ENCODE measurements at places on chromosomes 1 and 21.
A peak's percentile ranks its signal among the peaks of the same experiment; 100 is the strongest.

DNA sequence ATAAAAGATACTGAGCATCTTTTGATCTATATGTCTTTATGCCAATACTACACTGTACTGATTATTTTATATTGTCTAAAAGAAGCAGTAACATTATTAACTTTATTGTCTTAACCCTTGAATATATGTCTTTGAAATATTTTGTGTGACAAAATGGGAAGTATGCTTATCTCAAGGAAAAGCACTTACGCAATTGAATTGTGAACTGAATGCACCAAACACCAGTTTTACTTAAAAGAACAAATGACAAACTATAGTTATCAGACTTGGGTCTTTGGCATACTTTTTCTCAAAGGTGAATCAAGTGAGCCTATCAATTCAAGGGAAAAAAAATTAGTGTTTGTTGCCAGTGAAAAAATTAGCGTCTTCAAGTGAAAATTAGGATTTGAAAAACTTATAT is 9.2 kb upstream of the SLC6A9 start:
- DNase-seq, result no peak

DNA sequence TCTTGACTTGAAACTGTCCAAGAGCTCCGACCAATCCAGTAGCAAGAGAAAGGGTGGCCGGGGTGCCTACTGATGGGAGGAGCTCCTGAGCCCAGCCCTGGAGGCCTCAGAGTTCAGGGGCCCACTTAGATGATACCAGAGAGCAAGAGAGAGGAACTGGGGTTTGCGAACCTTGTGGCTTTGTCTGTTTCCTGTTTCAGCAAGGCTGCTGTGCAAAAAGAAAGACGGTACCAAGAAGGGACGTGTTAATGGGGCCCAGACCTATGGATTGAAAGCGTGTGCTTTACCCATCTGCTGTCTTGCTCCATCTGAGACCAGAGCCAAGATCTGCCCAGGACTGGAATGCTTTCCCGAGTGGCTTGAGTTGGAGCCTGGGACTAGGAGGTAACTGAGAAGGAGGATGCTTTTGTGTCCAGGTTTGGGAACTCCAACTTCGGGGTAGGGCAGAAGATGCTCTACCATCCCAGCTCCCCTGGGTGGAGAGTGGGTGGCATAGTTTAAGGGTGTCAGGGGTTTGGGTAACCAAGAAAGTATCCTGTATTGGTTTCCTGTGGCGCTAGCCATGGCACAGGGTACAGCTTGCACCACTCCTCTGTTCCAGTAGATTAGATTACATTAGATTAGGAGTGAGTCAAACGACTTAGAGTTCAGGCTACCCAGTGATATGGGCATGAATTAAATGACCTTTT is at the start of gene TRAF3IP3:
Gene TRAF3IP3, plus strand, starts transcription at position 128 of the 689 bp plus-strand sequence. CDS start 3,987 bp downstream, outside the sequence.
- DNase-seq, result peak; percentile 74

DNA sequence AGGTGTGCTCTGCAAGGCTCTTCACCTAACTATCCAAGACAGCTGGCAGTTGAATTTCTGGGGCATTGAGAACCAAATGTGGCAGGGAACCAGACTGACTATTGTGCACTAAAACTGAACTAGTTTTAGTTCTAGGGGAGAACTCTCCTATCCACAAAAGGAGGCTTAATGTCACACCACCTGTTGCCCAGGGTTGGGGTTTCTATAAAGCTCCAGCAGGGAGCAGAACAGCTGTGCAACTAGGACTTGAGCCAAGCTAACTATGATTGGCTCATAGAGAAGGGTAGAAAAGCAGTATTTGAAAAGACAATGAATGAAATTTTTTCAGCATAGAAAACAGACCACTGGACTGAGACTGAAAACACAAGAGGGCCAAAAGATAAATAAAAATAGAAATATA is 53.3 kb upstream of the FGGY start:
- no peak for DNase-seq

DNA sequence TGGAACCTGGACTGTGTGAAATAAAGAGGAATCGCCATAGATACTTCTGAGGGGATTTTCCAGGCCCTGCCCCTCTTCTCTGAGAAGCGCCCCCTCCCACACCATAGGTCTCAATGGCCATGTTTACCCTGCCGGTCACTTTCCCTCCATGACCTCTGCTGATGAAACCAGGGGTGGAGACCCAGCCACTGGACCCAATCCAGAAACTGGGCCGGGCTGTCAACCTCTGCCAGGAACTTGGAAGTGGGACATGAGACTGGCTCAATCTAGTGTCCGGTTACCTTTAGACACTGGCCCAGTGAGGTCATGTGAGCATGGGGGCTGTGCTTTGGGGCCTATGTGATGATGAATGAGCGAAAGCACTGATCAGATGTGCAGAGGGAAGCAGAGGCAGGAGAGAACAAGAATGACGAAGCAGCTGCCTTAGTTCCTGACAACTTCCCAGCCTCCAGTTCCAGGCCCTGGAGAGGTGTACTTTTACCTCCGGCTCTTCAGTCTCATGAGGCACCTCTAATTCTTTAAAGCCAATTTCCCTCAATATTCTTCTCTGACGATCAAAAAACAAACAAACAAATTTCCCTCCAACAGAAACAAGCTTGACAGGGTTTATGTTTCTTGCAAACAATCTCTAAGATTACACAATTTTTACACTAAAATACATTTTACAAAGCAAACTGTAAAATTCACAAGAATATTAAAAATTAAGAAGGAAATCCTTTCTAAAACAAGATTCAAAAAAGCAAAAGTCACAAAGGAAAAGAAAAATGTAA is 4.9 kb downstream of the ASAP3 start:
- no peak for DNase-seq

DNA sequence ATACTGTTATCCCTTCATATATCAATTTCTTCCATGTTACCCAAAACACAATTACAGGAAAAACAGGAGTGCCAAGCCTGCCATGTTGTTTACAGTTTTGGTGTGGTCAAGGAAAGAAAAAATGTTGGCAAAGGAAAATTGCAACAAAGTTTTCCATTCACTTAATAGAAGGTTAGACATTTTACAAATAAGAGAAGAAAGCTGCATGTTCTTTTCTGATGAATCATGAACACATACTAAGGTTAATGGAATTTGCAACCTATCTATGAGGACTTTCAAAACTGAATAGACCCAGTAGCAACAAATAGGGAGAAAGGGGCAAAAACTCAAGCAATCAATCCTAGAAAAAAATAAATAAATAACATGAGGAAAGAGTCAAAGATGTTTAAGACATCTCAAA is 556.7 kb downstream of the DPYD start:
- DNase-seq, result no peak

- no peak for DNase-seq
These were observed 1.7 kb downstream of the SSX2IP start for GRCh38 chr1:84688463-84689061.

- no peak for DNase-seq
These were observed 6.8 kb upstream of the DYNLT5 start for GRCh38 chr1:66745451-66745850.

- no peak for DNase-seq
These were observed 68.8 kb upstream of the SSX2IP start for GRCh38 chr1:84758968-84759491.

GRCh38 chr1:214370615-214371014 is 89.7 kb downstream of the SMYD2 start:
- no peak for DNase-seq

- DNase-seq, result no peak
These were observed 615 bp upstream of the MRPS15 start for GRCh38 chr1:36464605-36465393.

- no peak for DNase-seq
These were observed 12.3 kb downstream of the SLC35E2B start for GRCh38 chr1:1680031-1680911.

- no peak for DNase-seq
These were observed 433.7 kb downstream of the RPS6KC1 start for GRCh38 chr1:213484758-213485157.

- no peak for DNase-seq
These were observed 31.9 kb downstream of the SLC44A5 start for GRCh38 chr1:75579046-75579445.

DNA sequence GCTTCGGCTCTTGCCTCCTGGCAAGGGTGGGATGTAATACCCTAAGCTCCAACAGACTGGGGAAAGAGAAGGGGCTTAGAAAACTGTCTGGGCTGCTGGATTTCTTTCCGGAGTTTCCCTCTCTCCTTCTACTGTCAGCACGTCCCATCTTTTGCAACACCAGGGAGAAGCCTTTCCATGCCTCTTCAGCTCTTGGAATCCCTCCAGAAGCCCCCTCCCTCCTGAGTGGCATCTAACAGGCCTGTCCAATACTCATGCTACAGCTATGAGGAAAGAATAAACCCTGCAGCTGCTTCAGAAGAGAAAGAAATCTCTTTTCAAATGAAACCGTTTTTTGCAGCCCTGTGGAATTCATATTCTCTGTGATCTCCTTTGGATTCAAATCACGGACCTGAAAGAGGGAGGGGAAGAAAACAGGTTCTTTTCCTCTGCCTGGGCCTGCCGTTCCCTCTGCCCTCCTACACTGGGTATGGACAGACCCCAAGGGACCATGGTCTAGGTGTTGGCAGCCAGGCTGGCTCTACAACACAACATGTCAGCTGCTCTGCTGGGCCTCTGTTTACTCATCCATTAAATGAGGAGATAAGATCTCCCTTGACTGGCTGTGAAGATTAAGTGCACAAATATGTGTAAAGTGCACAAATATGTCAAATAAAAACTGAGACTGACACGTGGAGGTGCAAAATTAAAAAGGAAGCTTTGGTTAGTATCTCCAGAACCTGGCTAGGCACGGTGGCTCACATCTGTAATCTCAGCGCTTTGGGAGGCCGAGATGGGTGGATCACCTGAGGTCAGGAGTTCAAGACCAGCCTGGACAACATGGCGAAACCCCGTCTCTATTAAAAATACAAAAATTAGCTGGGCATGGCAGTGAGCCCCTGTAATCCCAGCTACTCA is 6.0 kb upstream of the CAPN2 start:
- no peak for DNase-seq

- no peak for DNase-seq
These were observed 276.7 kb downstream of the KCNH1 start for GRCh38 chr1:210857146-210857663.

GRCh38 chr1:205593967-205594366 is 37.8 kb downstream of the ELK4 start:
- no peak for DNase-seq

DNA sequence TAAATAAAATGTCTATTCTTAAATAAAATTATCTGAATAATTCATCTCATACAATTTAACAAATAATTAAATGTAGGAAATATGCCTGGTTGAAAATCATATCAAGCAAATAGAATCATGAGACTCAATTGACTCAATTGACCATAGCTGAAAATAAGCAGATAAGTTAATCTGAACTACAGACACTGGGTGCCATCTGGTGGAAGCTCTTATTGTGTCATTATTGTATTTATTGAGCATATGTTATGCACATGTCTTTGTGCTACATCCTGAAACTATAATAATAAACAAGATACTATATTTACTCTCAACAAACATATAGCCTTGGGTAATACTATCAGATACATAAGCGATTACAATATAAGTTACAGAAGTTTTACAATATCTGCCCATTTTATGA is 41.0 kb downstream of the BRINP3 start:
- no peak for DNase-seq

DNA sequence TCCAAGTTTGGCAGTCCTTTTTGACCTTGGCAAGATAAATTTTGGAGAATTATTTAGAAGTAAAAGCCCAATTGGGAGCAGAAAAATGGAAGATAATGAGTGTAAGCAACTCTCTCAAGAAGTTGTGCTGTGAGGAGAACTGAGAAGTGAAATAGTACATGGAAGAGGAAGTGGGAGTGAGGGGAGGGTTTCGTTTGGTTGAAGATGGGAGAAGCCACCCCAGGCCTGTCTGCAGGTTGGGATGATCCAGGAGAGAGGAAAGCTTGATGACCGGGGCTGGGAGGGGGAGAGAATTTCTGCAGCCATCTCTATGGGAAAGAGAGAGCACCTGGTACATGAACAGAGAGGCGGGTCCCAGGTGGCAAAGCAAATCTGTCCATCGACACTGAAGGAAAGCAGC is 8.6 kb upstream of the RCAN1 start:
- DNase-seq, result no peak

DNA sequence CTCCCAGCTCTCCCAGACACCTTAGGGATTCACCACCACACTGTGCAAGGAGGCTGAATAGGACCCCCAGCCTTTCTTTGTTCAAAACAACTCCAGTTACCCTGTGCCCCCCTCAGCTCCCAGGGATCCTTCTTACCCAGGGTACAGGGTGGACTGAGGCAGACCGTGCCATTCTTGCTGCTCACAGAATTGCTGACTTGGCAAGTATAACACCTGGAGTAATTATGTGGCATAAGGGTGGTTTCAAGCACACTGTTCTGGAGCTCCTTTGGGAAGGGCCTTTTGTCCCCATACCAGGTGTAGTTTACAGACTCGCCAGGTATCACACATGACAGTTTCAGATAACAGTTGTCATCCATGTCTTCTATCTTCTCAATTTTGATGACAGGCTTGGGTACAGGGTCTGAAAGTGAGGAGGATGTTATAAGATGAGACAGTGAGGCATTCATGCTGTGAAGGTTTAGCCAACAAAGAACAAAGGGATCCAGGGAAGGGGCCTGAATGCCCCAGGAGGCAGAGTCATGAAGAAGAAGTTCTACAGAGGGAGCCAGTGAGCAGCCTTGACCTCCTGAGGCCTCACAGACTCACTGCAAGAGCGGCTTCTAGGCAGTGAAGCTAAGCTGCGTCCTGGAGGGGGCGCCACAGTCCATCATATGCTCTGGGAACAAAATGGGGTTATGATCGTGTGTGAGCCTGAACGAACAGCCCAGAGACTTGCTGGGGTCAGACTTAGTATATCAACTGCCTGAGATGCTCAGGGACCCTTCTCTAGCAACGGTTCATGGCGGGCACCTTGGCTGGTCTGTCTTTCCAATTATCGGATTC is 30.3 kb downstream of the CD48 start:
- peak; percentile 76 for DNase-seq

DNA sequence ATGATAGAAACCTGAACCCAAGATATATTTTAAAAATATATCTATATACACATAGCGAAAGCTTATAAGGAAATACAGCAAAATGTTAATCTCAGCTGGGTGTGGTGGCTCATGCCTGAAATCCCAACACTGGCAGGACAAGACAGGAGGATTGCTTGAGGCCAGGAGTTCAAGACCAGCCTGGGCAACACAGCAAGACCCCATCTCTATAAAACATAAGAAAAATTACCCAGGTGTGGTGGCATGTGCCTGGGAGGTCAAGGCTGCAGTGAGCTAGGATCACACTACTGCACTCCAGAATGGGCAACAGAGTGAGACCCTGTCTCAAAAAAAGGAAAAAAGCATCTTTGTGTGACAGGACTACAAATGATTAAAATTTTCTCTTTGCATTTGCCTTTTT is 6.0 kb upstream of the SRM start:
- no peak for DNase-seq

DNA sequence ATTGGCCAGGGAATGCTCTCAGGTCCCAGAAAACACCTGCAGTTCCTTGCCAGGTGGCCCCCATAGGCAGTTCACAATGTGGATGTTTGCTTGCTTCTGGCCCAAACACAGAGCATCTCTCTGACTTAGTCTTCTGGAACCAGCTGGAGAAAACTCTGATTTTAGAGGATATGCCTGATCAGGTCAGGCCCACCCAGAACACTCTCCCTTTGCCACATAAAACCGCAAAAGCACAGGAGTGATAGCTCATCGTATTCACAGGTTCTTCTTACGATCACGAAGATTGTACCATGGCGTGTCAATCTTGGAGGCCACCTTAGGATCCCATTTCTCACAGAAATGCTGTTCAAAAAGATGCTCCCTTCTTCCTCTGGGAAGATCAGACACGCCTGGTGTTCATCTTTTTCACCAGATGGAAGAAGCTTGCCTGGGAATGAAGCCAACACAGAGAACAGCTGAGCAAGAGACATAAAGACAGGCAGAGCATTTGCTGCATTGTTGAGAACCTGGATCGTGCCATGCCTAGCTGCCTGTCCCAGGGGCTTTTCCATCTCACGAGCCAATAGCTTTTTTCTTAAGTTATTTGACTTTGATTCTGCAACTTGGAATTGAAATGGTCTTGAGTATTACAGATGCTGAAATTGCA is 11.6 kb upstream of the CD247 start:
- DNase-seq, result no peak
